AG08396 (cell line): ENCODE measurements at places on chromosomes 5 and 9.

DNA sequence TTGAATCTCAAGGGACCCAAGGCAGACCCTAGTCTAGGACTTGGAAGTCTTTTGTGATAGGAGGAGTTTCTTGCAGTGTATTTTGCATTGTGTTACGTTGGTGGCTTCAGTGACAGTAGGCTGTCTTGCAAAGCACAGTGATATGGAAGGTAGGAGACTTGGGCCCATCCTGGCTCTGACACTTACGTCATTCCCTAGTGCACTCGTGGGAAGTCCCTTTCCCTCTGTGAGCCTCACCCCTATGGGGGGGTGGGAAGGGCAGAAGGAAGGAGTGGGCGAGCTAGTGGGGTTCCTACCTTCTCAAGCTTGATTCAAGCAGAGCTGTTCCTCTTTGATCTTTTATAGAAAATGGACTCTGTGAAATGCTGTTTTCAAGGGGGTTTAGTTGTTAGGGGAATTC lies 9.2 kb upstream of the TEX53 start:
- DNase-seq, result no peak

- DNase-seq, result no peak
Observed at GRCh38 chr5:57929271-57929670, 446.7 kb upstream of the ACTBL2 start.

DNA sequence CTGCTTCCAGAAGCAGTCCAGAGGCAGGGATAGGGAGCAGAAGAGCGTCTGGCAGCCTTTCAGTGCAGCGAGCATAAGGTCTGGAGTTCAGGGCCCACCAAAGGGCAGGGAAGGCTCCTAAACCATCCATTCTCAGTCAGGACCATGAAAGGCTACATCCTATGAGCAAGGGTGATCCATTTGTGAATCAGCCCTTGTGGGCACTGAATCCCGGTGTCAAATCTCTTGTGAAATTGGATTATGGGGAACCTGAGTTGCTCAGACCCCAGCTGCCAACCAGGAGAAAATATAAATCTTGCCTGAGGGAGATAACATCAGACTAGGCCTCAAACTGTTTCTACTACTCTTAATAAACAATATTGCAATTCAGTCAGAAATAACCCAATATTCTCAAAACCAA lies 204.4 kb downstream of the SYK start:
- DNase-seq, result no peak

DNA sequence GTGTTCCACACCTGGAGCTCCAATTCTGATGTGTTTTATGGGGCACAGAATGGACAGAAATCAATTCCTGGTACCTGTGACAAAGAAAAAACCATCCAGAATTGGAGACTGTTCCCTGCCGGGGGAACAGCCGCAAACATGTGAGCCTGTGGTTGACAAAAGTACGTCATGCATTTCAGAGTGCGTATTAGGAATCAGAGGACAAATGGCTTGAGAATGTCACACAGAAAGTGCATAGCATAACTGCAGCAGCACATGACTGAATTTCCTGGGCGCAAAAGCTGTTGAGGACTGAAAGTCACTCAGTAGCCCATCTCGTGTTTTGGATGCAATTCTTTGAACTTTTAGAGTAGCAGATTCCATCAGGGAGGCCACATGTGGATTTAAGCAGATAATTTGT lies 85.1 kb downstream of the TRIO start:
- no peak for DNase-seq

GRCh38 chr5:55584398-55585205 lies 49.8 kb upstream of the PLPP1 start:
- DNase-seq, result no peak

GRCh38 chr9:122374885-122375420 lies 4.1 kb downstream of the PTGS1 start:
- DNase-seq, result peak; percentile 91

- DNase-seq, result no peak
Observed at GRCh38 chr5:142141463-142141862, 32.9 kb downstream of the NDFIP1 start.

GRCh38 chr5:107796797-107797196 lies 126.1 kb upstream of the EFNA5 start:
- DNase-seq, result no peak

GRCh38 chr9:127437497-127438264 lies 13.5 kb downstream of the ZNF79 start:
- DNase-seq, result no peak

- DNase-seq, result no peak
Observed at GRCh38 chr5:168939156-168939800, 360.1 kb upstream of the PANK3 start.

GRCh38 chr9:20684875-20685696 lies 1.0 kb downstream of the FOCAD start:
- peak; percentile 32 for DNase-seq

DNA sequence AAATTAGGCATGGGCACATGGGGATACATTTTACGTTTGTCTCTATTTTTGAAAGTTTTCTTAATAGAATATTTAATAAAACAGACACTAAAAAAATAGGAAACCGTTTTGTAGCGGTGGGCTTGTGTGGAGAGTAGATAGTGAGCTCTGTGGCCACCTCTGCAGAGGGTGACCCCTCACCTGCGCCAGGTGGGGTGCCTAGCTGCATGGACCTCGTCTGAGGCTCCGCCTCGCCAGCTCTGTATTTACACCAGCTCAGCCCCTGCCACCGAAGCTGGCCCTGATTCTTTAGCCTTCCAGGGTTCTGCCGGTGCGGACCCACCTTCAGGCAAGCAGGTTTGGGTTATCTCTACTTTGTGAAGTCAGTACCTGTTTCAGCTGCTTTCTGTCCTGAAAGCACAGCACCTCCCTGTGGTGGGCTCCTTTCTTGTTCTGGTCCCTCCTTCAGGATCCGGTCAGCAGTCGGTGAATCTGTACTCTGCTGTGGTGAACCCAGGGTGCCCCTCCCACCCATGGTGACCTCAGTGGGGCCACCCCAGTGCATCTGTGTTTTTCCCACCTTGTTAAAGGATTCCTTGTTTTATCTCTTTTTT lies 105.2 kb upstream of the CACNA1B start:
- no peak for DNase-seq

GRCh38 chr9:107404161-107404560 lies 85.4 kb downstream of the KLF4 start:
- DNase-seq, result no peak

DNA sequence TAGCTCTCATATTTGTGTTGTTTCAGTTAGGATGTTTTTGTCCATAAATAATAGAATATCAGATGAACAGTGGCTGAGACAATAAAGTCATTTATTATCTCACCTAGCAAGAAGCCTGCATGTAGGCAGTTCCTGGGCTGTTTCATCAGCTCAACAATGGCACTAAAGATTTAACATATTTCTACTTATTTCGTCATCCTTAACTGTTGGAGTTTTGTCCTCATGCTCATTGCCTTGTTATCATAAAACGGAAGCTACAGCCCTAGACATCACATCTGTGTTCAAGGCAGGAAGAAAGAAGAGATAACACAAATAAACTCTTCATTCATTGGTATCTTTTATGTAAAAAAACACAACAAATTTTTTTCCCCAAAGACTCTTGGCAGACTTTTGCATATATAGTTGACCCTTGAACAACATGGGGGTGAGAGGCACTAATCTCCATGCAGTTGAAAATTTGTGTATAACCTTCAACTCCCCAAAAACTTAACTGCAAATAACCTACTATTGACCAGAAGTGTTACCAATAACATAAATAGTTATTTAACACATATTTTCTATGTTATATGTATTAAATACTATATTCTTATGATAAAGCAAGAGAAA lies 277.2 kb upstream of the ADRA1B start:
- DNase-seq, result no peak

- no peak for DNase-seq
Observed at GRCh38 chr5:11302663-11303062, 541.6 kb upstream of the DAP start.

DNA sequence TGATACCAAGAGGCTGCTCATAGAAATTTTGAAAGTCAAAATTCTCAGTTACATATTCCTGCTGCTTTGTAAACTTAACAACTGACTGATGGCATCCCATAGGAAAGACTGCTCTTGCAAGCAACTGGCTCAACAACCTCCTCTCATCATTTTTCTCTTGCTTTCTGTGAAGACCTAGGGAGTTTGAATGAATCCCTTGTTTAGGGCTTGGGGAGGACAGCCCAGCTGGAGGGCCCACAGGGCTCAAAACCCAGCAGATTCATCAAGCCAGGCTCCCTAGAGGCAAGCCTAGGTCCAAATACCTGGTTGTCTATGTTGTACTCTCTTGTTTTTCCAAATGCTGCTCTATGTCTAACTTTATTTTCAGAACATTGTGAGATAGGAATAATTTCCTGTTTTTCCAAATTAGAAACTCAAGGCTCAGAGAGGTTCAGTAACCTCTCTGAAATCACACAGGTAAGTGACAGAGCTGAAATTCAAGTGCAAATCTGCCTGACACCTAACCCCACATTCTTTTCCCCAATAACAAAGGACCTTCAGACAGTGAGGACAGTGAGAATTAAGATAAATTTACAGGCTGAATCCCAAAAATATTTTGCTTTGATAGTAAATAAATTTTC lies 558.9 kb upstream of the KLF4 start:
- no peak for DNase-seq

- no peak for DNase-seq
Observed at GRCh38 chr9:90801241-90801972, at the start of gene SYK. Gene SYK (plus strand): TSS chr9:90801819. CDS start chr9:90843899, 42,080 bp downstream.

- DNase-seq, result no peak
Observed at GRCh38 chr5:56037531-56038010, 42.8 kb upstream of the IL6ST start.

- DNase-seq, result no peak
Observed at GRCh38 chr9:68978501-68978900, 35.4 kb downstream of the PRKACG start.

- no peak for DNase-seq
Observed at GRCh38 chr9:16029796-16030363, 477.0 kb downstream of the CCDC171 start.

DNA sequence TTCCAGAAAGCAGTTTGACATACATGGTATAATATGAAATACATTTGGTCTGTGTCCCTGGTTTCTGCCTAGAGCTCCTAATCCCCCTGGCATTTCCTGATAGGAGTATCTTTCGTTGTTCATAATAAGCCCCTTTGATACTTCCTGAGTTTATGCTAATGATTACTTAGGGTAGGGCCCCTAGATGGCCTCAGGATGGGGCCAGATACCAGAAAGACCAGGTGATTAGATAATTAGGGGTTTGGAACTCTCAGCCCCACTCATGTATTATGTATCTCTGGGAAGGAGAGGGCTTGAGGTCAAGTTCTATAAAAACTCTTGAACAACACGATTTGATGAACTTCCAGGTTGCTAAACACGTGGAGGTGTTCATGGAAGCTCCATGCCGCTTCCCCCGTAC lies 163.3 kb upstream of the ZNF608 start:
- DNase-seq, result no peak

DNA sequence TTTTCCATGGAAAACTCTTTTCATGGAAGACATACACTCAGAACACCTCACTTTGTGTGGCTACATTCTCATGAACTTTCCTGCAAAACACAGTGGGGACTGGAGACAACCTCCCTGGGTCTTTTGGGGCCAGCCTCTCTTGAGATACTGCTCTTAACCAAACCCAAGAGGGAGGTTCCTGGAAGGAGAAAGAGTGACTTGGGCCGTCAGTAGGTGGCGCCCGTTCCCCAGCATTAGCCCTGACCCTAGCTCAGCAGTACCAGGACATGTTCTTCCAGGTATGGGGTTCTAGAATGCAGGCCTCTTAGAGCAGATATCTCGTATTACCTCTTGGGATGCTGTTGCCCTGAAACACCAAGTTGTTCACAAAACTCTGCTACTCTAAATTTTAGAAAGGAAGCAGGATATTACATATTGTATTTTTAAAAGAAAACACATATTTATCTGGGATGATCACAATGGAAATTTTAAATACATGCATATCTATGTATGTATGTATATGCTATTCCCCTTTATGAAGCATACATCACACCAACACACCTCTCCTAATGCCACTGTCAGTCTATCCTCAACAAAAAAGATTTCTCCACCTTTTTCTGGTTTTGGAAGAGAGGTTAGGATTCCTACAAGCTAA lies 15.8 kb upstream of the GLIS3 start:
- peak; percentile 68 for DNase-seq

- no peak for DNase-seq
Observed at GRCh38 chr5:151259931-151260330, 6.9 kb downstream of the GM2A start.

GRCh38 chr5:173873306-173873922 lies 14.7 kb upstream of the CPEB4 start:
- DNase-seq, result no peak

DNA sequence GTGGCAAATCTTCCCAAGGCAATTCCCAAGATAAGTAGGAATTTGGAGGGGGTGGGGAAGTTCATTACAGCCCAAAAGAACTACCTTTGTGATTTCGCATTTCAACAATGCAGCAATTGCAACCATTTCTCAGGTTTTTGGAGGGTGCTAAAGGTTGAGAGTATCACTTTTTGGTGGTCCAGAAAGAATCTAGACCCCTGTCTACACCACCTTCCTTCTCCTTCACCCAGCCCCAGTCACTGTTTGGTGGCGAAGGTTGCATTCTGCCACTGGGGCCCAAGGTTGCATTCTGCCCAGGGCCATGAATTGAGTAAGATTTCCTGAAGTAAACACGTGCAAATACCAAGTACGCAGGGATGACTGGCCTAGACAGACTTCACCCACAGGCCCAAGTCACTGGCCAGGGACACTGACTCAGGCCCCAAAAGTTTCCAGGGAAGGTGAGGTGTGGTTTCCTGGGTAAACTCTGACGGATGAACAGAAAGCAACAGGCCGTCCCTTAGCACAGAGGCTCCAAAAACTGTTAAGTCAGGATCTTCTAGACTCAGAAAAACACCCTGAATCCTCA lies 5.7 kb downstream of the PDE6A start:
- peak; percentile 85 for DNase-seq

DNA sequence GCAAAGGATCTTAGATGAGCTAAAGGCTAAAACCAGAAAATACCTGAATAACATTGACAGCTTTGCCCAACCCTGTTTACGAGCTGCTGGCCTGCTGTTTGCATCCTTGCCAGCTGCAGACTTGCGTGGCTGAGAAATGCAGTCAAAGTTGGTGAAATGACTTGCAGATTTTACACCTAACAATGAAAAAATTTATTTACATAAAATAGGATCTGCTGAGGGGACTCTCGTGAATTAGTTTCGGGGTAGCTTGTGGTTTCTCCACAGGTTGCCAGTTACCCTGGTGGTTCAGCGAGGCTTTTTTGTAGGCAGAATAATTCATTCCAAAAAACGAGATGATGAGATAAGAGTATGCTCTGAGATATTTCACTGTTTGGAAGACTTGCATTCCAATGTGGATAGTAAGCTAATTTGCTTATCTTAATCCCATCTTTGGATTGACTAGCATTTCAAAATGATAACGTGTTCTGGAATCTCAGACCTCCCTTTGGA lies 65.7 kb upstream of the FANCC start:
- DNase-seq, result peak; percentile 59

DNA sequence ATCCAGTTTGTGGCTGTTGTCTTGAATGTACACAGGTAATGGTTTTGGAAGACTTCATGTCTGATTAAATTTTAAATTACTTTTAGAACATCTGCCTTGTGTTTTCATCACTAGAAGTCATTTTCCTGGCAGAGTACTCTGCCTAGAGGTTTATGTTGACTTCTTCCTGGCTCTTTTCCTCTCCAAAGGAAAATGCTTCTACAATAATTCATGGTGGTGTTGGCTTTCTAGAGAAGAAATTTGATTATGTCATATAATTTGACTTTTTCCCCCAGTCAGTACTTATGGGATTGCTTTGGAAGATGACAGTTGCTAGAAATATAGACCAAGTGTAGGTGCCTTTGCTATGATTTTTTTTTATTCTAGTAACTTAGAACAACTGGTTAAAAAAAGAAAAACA lies 46.8 kb downstream of the F2RL2 start:
- DNase-seq, result no peak
